ENCODE measurements at places on chromosomes 7 and 10.
A peak's percentile ranks its signal among the peaks of the same experiment; 100 is the strongest.

GRCh38 chr10:27241010-27241651, 534 bp upstream of the ACBD5 start:
- DNase-seq, result peak; percentile 67

DNA sequence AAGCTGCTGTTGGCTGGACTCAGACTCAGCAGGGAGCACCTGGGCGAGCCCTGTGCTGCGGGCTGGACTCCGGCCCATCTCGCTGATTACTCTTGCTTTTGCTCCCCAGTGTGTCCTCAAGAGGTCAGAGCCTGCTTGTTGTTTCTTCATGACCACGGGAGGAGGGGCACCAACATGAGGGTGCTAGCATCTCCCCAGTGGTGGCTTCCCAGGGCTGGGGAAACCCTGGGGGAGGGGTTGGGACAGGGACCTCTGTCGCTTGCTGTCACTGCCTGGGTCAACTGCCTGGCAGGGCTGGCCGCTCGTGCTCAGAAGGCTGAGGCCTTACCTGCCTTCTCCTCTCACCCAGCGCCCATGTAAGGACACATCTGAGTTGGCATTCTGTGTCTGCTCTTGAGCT, 152.3 kb upstream of the SHH start:
- DNase-seq, result no peak

DNA sequence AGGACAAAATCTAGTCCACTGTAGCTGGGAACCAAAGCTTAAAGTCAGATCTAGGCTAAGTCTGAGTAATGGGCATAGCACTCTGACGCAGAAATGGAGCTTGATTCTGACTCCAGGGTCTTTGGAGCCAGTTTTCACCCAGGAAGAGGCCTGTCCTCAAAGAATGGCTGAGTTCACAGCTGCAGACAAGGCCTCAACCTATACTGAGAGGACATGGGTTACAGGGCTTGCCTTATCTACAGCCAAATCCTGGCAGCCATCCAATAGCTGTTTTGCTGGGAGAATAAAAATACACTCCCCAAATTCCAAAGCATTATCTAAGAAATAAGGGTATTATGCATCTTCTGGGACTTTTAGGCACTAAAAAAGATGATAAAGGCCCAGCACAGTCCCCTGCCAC, 154.8 kb downstream of the RAPGEF5 start:
- DNase-seq, result no peak

GRCh38 chr10:113515161-113515560, 37.7 kb upstream of the HABP2 start:
- DNase-seq, result no peak

GRCh38 chr7:6269527-6269926, 2.9 kb downstream of the CYTH3 start:
- no peak for DNase-seq

DNA sequence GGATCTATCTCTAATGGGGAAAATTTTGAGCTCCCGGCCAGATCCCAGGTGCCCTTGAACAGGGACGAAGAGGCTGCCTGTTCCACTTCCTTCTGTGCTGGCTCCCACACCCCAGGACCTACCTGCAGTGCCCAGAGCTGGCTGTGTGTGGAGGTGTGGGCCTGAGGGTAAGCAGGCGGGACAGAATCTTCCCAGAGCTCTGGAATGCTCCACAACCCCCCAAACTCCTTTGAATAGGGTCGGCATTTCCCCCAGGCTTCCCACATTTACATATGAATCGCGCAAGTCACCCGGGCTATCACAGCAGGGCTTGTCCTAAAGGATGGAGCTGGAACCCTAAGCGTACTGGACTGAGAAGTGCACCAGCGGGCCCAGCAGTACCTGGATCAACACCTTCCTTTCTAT, 95.9 kb downstream of the DNMBP start:
- DNase-seq, result no peak

GRCh38 chr10:104049504-104050250, 36.0 kb downstream of the COL17A1 start:
- DNase-seq, result no peak

GRCh38 chr7:71595176-71595575, 463.2 kb downstream of the GALNT17 start:
- no peak for DNase-seq

DNA sequence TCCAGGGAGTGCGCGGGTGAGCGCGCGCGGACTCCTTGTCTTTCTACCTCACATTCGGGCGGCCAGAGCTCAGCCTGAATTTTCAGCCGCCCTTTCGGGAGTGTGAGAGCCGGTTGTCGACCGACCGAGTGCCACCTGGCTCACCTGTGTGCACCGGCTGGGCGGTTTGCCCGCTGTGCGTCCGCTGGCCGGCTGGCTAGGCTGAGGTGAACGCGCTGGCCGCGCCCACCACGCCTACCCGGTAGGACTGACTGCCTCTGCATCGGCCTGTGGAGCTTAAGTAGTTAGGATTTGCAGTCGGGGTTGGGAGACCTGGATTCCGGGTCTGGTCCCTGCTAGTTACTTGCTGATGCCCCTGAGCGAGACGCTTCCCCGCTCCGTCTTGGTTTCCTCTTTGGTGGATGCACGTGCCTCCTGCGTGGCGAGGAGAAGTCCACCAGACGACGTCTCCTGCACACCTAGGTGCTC, 553 bp downstream of the TSPAN15 start:
- no peak for DNase-seq

DNA sequence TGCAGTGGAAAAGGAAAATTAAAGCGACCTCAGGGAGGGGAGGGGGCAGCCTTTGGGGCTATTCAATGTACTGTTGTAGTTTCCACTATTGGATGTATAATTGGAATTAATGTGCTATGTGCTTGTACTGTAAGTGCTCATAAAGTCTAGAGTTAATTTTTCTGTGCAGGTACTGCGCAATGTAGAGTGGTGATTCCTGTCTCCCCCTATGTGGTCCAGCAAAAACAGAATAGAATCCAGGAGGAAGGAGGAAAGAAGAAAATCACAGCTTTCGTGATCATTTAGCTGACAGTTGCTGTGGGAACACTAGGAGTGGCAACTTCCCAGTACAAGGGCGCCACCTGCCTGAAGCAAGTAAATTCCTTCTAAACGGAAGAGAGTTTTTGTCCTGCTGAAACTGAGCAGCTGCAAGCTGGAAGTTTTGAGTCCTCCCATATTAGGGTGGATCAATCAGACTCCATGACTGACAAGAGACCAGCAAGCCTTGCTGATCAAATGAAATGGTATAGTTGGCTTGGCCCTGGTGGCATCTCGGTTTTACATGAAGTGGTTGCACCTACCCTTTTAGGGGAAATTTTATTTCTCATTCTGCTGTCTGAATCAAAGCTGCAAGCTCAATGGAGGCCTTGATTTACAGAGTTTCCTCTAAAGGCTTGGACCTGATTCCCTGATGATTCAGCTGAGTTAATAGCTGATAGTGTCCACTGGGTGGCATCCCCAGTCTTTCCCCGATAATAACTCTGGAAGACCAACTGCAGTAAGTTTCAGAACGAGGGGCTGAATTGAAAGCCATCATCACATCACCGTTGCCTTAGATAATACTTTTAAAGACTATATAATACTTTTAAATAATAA, 299.8 kb downstream of the HGF start:
- peak; percentile 27 for DNase-seq

DNA sequence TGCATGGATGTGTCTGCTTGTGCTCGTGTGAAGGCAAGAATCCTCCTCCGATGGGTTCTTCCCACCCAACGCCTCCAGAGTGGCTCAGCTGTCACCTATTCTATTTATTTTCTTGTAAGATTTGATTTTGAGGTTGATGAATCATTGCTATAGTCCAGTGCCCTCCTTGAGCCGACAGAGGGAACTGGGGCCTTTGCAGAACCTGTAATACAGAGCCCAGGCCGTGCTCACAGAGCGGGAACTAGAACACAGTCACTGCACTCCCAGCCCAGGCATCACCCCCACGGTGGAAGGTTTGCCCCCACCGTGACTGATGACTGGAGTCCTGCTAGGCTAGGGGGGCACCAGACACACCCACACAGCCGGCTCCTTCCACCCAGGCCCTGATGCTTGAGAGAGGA, 2.0 kb downstream of the RARRES2 start:
- DNase-seq, result no peak

DNA sequence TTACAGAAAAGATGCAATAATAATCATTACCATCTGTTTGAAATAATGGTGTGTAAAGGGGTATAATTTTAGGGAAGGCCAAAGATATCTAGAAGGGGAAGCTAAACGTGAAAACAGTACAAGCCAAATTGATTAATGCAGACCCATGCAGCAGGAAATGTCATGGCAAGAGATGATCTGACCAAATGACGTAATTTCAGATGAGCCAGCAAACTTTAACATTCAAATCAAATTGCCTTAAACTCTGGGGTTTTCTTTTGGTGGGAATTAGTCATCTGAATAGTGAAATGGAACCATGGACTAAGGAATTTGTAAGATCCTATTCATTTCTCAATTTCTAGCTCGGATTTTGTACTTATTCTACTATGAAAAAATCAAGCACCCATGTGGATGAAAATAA, 21.4 kb upstream of the SCIN start:
- no peak for DNase-seq

DNA sequence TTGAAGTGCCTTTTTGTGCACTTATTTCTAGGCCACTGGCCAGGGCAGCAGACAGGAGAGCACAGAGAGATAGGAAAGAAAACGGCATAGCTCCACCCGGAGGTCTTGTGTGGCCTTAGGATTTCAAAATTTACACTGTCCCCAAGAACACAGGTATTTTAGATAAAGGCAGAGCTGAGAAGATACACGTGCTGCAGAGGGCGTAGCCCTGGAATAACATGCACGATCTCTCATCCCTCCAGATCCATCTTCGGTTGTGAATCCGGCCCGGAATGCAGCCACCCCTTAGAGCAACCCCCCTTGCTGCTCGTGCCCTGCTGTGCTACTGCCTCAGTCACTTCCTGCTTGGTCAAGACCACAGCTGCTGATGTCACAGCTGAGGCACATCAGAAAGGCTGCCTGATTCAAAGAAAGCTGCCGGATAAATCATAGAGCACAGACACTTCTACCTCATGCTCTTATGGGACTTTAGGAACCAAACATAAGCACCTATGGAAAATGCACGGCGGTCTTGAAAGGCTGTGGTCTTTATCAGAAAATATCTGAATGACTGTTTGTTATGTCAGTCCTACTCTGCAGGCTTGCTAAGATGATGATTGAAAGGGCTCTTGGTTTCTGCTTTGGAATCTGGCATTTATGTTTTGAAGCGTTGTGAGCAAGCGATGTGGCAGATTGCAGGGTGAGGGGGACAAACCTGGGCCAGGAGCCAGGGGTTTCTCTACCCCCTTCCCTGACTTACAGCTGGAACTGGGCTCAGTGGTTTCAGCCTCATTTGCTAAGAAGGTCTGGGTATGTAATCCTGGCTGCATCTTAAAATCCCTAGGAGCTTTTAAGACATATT, 152.0 kb downstream of the SVIL start:
- DNase-seq, result peak; percentile 26

- no peak for DNase-seq
Measured at GRCh38 chr7:12540850-12541249, 29.7 kb upstream of the SCIN start.

GRCh38 chr7:112204499-112205342, 1.5 kb downstream of the DOCK4 start:
- DNase-seq, result no peak

GRCh38 chr10:71045204-71045809, 156.9 kb upstream of the PCBD1 start:
- DNase-seq, result peak; percentile 26

DNA sequence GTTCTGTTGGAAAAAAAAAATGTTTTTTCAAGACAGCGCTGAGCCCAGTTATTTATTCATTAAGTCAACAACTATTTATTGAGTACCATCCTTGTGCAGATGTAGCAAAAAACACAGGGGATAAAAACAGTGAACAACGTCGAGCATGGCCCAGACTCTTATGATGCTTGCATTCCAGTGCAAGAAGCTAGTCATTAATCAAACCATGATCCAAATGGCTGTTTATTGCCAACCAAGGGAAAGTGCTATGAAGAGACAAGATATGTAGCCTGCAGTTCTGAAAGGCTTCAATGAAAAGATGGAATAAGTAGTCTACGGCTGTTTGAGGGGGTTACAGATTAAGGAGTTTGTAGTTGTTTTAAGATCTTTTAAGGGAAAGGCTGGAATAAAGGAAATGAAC, 262.3 kb downstream of the NEBL start:
- no peak for DNase-seq

DNA sequence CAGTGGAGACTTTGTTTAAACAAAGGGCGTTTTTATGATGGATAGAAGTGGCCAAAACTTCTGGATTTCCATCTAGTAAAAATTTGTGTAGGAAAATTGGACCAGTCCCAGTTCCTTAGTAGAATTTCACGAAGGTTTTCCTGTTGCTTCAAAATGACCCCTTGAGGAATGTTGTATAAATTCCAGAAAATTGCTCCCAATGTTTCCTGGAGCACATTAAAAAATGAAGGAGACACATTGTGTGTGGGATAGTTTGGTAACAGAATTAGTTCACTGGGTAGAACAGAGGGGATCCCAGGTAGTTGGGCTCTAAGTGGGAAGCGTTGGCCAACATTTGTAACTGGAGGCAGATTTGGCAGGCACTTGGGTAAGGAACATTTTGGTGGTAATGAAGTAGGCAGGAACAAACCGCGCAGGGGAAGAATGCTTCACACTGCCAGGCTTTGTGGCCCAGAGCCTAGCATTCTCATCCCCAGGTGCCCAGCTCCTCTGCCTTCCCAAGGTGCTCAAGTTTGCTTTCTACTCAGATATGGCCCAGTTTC, 758.6 kb downstream of the AUTS2 start:
- no peak for DNase-seq

All from amygdala (tissue), 56 donors.